Muscle of leg (tissue), 16 donors: ENCODE measurements at places on chromosomes 6 and 20.
A peak's percentile ranks its signal among the peaks of the same experiment; 100 is the strongest.

- no peak for DNase-seq
These were observed 158.6 kb upstream of the RIMS1 start for GRCh38 chr6:71727632-71728294.

DNA sequence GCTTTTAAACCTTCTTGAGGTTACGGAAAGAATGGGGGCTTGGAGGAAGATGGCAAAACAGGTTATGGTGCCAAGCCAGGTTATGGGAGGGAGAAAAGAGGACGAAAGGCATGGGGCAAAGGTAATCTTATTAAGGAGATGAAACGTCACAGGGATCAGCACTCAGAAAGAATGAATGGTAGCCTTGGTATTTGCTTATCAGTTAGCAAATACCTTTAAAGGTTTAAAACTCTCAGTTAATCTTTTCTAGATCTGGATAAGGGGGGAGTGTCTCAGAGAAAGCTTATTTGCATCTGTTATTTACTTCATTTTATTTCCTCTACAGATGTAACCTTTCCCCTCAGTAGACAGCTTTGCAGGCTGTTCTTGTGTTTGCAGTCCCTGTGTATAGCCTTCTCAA lies 55.5 kb upstream of the EEF1E1 start:
- DNase-seq, result no peak

- DNase-seq, result peak; percentile 27
These were observed 51.2 kb upstream of the LYRM2 start for GRCh38 chr6:89689732-89690131.

DNA sequence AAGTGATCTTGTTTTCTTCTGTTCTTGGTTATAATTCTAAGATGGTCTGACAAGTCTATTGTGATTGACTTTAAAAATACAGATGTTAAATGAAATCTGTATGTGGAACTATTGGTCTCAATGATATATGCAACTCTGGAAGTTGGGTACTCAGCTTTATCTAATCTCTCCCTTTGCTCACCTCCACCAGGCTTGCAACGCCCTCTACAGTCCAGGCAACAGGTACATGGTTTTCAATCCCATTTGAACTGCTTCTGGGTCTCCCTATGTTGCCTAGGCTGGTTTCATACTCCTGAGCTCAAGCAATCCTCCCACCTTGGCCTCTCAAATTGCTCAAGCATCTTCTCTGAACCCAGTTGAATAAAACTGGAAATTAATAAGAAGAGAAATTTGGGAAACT lies 25.6 kb upstream of the HLA-DQB1 start:
- no peak for DNase-seq

DNA sequence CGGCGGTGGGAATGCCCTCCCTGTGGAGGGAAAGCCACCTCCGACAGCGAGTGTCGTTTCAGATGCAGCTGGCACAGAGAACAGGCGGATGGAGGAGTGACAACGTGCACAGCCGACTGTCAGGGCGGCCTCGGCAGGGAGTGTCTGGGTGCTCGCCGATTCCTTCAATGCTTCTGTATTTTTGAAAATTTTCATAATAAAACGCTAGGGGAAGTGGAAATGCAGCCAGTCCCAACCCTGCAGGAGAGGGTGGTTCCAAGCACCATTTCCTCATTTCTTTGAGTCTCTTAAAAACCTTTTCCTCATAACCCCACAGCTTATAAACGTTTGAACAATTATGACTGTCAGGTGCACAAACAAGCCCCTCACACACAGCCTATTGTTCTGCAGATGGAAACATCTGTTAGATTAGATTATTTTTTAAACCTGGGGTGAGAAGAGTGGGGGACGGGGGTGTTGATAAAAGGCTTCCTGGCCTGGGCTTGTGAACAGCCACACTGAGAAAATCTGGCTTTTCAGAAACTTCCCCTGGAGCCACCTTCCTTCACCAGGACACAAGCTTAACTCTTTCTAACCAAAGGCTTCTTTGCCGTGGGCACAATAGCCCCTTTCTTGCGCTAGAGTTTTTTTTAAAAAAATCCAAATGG lies 228.9 kb downstream of the ANKRD60 start:
- peak; percentile 73 for DNase-seq

DNA sequence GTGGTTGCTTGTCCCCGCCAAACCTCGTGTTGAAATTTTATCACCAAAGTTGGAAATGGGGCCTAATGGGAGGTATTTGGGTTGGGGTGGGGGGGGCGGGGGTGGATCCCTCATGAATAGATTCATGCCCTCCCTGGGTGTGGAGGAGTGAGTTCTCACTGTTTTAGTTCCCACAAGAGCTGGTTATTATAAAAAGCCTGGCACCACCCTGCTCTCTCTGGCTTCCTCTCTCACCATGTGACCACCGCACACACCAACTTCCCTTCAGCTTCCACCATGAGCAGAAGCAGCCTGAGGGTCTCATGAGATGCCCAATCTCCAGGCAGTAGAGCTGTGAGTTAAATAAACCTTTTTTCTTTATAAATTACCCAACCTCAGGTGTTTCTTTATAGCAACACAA lies 111.3 kb downstream of the PRDM1 start:
- peak; percentile 9 for DNase-seq

GRCh38 chr6:5278565-5279120 lies 17.3 kb downstream of the FARS2 start:
- DNase-seq, result no peak

DNA sequence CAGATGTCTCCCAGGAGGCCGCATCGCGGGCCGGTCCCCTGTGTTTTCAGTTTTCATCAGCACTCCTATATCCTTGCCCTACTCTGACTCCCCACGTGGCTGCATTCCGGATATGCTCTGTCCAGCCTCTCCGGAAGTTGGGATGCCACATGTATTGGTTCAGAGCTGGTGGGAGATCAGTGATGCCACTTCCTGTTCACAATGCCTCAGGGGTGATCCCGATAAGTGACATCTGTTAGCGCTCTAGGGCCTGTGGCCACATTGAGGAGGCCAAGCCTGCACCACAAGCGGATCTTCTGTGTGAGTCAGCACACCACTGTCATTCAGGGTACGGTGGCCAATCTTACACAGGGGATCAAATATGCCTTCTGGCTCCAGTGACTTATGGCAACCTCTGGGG lies 57.8 kb downstream of the PPP1R3G start:
- no peak for DNase-seq

DNA sequence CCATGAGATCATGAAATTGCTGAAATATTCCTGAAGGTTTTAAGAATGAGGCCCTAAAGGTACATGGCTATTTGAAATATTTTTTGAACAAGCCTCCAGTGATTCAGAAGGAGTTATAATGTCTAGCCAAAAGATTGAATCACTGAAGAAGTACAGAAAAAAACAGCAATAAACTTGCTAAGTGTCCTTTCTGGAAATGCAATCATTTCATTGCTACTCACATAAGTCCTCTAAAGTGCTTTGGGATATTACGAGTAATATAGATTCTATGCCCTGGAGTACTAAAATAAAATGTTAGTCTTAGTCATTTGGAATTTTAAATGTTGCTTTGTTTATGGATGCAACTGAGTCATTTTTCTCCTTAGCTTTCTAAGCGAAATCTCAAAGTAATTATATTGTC lies 32.7 kb downstream of the CENPW start:
- DNase-seq, result peak; percentile 68

DNA sequence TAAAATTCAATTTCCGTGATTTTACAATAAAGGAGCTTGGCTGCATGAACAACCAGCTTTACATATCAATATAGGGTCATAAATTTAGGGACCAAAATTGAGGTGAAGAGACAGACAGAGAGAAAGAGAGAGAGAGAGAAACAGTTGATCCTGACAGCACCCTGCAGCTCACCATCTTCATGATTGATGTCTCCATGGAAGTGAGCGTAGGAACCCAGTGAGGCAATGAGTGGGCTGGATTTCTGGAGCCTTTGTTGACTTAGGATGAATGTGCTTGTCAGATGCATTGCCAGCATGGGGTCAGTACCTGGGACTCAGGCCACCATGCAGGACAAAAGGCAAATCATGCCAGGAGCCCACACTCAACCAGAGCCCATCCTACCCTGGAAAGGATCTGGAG lies 165.1 kb upstream of the SYNDIG1 start:
- no peak for DNase-seq

DNA sequence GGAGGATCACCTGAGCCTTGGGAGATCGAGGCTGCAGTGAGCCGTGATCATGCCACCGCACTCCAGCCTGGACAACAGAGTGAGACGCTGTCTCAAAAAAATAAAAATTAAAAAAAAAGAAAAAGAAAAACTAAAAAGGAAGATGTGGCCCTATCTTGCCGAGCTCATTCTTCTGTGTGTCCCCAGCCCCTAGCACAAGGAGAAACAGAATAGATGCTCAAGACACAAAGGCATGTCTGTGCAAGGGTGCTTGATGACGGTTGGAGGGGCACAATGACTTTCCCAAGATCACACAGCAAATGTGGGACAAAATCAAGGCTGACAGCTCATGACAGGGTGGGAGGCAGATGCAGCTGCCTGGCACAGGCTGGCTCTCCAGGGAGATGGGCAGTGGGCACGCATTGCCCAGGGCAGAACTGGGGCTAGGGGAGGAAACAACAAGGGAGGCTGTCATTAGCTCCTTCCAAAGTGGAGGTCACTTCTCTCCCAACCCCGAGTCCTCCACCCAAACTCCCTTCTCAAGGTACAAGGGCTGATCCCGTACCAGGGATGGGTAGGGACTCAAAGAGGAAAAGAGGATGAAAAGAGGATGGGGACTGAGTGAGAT lies 775 bp upstream of the NRSN2 start:
- DNase-seq, result no peak

DNA sequence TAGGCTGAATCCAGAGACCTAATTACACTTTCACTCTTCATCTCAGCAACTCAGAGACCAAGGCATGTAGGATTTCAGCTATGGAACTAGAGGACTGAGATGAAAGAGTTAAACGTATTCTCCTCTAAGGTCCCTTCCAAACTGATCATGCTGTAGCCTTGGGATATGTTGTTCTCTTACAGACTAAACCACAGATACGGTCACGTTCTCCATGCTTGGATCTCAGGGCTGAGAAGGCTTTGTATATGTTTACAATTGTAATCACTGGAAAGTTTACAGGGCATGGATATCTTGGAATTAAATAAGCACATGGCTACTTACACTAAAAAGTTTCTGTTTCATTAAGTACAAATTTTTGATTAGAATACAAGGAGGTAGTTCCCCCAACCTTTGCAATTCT lies 50.1 kb downstream of the PKIB start:
- no peak for DNase-seq
